ENCODE measurements at places on chromosomes 12 and 14.

DNA sequence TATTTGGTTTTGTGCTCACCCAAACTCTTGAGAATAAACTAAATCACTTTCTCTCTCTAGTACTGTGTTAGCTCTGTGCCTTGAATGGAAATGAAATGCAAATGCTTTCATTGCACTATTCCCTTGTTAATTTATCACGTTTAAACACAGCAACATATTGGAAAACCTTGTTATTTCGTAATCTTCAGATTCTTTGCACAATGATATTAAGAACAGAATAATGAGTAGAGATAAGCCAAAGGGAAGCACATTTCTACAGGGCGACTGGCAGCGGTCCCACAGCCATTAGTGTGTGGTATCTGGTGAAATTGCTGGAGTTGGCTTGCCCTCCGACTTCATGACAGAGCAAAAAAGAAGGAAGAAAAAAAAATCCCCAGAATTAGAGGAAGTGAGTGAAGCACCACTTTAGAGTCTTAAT, 166.1 kb upstream of the E2F7 start:
- no peak for DNase-seq

GRCh38 chr14:102203382-102203781, 63.7 kb downstream of the WDR20 start:
- no peak for DNase-seq

DNA sequence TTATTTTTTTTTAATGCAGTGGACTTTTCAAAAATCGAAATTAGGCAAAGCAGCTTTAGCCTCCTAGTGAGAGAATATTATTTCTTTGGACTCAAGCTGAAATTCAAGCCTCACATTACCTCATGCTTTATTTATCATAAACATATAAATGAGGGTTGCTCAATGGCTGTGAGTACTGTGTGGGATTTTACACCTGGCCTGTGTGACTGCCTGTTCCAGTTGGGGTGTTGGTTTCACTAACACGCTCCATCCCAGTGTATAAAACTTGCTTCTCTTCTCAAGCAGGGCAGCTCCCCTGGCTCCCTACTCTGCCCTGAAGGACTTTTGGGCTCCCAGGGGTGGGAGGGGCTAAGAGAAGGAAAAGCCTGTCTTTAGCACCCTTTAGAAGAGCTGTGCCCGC, 15.0 kb downstream of the ANKLE2 start:
- DNase-seq, result no peak

GRCh38 chr14:73223049-73223448, 14.3 kb upstream of the PAPLN start:
- DNase-seq, result no peak

DNA sequence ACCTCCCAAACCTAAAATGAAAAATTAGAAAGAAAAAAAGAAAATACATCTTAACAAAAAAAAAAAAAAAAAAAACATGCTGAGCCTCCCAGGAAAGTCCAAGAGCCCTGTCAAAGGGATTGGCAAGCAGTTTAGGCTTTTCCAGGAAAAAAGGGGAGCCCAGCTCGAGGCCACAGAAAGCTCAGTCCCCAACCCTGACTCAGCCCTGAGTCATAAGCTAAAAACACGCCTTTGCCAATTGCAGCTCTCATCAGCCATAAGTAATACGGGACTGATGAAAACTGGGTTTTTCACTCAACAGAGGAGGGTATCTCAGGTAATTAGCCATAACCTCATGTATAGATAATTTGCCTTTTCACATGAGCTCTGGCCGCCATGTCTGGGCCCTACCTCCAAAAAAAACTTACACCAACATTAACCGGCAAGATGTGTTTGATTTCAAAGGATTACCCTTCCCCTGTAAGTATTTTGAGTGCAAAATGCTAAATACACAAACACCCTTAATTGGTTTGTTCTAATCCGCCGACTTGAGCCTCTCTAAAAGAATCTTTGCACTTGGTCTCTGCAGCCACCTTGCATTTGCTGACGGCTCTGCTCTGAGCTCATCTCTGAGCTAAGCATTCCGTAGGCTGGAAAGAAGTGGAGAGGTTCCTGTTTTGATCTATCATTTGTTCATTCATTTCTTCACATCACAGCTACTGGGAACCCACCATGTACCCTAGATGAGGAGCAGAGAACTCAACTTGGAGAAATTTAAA, 319.2 kb downstream of the BCL11B start:
- no peak for DNase-seq

DNA sequence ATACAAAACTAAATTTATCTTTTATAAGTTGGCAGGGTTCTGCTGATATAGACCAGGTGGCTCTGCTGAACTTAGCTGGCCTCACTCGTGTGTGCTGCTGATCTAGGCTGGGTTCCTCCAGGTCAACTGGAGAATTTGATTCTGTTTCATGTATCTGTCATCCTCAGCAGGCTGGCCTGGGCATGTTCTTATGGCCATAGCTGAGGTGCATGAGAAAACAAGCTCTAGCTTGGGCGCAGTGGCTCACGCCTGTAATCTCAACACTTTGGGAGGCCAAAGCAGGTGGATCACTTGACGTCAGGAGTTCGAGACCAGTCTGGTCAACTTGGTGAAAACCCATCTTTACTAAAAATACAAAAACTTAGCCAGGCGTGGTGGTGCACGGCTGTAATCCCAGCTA, 24.3 kb upstream of the BCL2L14 start:
- no peak for DNase-seq

- no peak for DNase-seq
Measured at GRCh38 chr12:131672311-131672940, 38.5 kb upstream of the SFSWAP start.

GRCh38 chr12:107760207-107760808, 629 bp downstream of the PRDM4 start:
- no peak for DNase-seq

DNA sequence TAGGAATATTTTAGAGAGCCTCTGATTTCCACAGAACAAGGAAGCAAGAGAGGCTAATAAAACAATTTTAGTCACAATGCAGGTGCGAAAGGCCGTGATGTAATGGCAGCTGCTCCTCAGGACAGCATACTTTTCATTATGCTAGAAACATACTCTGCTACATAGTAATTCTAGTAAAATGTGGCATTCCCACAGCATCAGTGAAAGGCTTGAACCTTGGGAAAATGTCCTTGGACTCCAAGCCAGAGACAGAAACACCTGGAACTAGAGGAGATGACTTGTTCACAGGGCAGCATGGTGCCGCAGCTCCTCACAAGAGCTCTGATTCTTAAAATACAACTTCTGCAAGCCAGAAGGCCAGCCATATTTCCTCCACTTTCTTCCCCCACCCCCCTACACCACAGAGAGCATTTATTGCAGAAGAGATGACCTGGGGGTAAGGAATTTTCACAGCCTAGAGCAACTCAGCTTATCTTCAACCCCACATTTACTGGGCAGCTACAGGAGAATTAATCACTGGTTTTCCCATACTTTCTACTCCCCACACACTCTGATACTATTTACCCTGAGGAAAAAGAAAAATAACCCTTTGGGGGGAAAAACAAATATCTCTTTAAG, 15.8 kb downstream of the ABCC9 start:
- no peak for DNase-seq

GRCh38 chr12:120141336-120141735, 24.8 kb upstream of the RAB35 start:
- no peak for DNase-seq

All from stimulated activated CD8-positive, alpha-beta memory T cell treated with anti-CD3 and anti-CD28 coated beads, Interleukin-4, amount 100 ng/mL, for 4 hours (primary cell).